ENCODE measurements at places on chromosomes 16 and 17.

- DNase-seq: no peak
These were observed 95.2 kb upstream of the AXIN2 start for GRCh38 chr17:65656390-65657250.

DNA sequence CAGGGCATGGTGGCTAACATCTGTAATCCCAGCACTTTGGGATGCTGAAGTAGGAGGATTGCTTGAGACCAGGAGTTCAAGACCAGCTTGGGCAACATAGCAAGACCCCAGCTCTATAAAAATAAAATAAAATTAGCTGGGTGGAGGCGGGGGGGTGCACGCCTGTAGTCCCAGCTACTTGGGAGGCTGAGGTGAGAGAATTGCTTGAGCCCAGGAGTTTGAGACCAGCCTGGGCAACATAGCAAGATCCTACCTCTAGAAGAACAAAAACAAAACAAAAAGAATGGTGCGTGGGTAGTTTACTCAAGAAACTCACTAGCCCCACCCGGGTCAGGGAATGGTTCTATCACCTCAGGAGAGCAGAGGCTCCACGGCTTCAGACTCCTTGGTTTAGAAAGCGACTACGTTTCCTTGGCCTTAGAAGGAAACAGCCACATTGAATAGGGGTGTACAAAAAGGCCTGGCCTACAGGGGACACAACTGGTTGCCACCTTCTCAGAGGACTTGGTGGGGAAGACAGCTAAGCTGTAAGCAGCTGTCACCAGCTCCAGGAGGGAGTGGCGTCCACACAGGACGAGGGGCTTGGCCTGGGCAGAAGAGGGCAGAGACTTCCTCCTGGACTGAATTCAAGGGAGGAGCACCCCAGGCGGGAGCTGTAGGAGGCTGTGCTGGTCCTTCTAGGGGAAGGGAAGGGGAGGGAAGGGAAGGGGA is 716 bp downstream of the TK1 start:
- no peak for DNase-seq

- no peak for DNase-seq
These were observed 44.5 kb upstream of the TBX2 start for GRCh38 chr17:61354895-61355874.

DNA sequence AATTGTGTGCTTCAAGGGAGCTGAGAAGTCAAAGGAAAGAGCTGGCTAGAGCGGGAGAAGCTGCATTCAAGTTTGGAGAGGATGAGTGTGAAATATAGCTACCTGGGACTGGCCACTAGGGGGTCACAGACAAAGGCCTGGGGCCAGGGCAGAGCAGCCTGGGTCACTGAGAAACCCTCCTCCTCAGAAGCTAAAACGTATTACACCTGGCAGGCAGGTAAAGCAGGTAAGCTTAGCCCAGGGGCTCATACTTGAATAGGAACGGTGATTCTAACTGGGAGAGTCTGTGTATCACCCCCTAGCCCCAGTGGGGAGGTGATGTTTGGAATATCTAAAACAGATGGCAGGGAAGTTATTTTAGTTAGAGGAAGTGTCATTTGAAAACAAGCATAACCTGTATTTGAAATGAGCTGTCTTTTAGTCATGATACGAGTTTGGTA is 6.8 kb downstream of the KRT37 start:
- no peak for DNase-seq

DNA sequence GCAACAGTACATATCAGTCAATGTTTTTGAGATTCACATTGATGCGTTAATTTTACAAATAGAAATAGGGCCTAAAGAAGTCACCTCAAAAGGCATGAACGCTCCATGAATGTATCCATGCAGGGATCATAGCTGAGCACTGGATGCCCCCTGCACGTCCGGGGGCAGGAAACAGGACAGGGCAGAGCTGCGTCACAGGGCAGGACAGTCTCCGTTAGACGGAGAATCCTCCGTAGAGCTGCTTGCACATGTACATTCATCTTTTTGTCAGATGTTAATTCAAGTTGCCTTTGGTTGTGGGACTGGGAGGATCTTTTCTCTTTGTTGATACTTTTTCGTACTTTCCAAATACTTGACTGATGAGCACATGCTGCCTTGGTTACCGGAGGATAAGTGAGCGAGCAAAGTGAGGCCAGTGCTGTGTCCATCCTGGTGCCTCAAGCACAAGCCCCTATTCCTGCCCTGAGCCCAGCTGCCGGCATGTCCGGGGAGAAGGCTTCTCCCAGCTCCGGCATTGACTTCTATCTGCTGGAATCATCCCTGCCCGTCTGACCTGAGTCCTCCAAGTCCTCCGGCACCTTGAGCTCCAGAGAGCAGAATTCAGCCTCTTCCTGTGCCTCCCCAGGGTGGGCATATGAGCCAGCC is 15.0 kb downstream of the GAA start:
- peak; percentile 37 for DNase-seq

DNA sequence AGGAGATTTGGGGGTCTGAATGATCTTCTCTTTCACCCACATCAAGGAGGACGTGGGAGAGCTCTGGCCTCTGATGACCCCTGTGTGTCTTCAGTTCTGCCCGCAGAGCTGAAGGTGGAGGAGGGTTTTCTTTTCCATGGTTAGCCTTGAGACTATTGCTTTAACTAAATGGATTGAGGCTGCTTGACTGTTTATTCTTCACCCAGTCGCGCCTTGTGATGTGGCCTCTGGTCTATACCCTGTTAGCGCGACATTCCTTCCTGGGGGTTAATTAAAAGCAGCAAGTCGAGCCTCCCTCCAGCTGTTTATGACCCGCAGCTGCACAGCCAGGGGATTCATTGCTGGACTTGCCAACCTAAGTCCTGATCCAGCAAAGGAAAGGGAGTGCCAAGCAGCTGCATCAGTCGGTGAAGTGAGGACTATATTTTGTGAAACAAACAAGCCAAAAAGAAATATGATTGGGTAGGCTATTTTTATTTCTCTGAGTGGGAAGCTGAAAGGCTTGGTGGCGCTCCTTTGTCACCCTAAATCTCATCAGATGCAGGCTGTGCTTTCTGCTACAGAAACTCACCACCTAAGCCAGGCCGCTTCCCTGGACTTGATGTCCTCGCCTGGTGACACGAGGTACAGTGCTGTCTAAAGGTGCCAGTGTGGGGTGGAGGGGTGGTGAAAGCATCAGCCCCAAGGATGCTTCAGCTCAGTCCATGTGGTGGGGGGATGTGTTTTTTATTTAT is 11.0 kb upstream of the SEC14L1 start:
- DNase-seq: no peak

- DNase-seq: no peak
These were observed 12.9 kb downstream of the P2RX5 start for GRCh38 chr17:3683054-3683511.

DNA sequence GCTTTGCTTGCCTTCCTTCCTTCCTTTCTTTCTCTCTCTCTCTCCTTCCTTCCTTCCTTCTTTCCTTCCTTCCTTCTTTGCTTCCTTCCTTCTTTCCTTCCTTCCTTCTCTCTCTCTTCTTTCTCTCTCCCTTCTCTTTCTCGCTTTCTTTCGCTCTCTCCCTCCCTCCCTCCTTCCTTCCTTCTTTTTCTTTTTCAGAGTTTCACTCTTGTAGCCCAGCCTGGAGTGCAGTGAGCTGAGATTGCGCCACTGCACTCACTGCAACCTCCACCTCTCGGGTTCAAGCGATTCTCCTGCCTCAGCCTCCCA is 17.9 kb downstream of the FOXJ1 start:
- no peak for DNase-seq

DNA sequence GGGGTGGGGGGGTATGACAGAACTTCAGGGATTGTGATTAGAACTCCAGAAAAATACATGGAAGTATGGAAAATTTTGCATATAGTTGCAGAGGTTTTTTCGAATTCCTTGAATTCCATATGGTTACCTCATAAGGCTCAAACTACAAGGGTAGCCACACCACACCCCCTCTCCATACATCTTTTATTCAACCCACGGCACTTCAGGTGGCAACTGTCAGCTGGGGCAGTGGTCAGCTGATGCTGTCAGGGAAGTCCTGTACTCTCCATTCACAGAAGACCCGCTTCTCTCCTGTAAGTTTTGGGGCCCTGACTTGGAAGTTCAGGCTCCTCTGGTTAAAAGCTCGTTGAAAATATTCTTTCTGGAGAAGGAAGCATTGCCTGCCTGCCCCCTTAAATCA is 57.5 kb upstream of the CLEC19A start:
- no peak for DNase-seq

DNA sequence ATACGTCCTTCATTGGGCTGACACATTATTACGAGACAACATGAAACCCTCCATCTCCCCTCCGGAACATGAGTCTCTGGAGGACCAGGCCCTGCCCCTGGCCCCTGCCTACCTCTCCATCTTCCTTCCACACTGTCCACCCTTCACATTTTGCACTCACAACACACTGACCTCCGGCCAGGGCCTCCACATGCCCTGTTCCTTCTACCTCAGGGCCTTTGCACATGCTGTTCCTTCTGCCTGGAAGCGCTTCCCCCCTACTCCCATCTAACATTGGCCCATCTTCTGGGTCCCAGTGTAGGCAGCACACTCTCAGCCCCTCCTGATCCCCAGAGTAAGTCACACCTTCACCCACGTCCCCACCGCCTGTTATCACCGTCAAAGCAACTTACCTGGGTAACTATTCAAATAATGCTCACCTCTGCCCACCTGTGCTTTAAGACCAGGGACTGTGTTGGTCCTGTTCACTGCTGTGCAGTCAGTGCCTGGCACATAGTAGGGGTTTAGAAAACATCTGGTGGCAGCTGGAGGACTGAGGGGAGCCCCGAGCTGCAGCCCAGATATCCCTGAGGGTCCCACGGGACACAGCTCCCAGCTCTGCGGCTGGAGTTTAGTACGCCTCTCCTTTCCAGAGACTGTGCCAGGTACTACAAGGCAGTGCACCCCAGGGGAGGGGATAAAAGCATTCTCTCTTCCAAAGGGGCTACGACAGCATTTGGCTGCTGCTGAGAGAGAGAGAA is 27.2 kb downstream of the RPH3AL start:
- no peak for DNase-seq

DNA sequence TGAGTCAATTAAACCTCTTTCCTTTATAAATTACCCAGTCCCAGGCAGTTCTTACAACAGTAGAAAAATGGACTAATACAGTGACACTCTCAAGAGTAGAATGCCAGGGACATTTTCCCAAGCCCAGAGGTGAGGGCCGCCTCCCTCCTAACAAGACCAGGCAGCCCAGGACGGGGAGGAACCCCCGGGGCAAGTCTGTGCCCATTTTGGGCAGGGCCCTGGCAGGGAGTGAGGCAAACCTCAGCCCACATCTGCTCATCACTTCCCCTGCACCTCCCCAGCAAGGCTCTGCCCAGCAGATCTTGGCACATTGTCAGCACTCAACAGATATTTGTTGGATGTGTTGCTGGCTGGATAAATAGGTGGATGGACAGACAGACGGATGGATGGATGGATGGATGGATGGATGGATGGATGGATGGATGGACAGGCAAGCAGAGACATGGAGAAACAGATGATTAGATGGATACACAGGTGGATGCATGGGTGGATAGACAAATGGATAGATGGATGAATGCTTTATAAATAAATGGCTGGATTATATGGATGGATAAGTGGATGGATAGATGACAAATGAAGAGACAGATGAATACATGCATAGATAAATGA is 271.3 kb downstream of the PARN start:
- no peak for DNase-seq

DNA sequence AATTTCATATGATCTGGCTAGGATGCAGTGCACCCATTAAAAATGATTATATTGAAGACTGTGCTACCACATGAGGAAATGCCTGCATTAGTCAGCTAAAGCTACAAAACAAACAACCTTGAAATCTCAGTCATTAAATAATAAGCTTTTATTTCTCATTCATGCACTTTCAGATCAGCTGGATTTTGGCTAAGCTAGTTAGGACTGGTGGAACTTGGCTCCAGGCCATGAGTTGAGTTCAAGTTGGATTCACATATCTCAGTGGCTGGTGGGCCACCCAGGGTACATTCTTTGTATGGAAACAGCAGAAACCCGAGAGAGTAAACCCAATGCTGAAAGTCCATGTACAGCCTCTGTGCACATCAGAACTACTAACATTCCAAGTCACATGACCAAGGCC is 6.4 kb upstream of the SLFN12L start:
- no peak for DNase-seq

- no peak for DNase-seq
These were observed 17.4 kb downstream of the NGFR start for GRCh38 chr17:49512296-49513043.

DNA sequence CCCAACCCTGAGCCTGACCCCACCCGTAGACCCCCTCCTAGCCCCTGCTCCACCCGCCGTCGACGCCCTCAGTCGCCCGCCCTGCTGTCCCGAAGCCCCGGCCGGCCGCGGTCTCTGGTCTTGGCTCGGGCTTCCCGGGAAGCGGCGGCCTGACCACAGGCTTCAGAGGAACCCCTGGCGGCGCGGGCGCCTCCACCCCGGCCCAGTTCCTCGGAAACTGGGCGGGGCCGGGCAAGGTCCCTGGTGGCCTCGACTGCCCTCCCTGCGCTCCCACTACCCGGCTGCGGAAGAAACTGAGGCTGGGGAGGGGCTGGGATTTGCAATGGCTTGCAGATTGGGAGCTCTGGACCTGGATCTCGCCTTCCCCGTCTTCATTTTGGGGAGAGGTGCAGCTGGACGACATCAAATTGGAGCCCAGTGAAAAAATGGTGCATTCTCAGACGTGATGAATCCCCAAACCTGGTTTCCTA is 692 bp upstream of the SOCS1 start:
- DNase-seq: peak; percentile 90

DNA sequence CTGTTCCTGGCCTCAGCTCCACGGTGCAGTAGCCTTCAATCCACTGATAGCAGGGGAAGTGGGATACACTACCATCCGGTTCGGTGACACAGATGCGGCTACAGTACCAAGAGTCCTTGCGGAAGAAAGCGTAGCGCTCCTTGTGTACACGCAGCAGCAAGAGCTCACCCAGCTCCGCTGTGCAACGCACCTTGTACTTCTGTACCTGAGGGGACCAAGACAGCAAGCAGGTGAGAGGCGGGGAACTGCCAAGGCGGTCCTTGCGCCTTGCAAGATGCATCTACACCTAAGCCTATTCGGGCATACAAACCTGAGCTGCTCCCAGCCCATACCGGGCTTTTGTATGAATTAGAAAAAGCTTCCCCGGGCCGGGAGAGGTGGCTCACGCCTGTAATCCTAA is 1.5 kb downstream of the ALOXE3 start:
- no peak for DNase-seq

DNA sequence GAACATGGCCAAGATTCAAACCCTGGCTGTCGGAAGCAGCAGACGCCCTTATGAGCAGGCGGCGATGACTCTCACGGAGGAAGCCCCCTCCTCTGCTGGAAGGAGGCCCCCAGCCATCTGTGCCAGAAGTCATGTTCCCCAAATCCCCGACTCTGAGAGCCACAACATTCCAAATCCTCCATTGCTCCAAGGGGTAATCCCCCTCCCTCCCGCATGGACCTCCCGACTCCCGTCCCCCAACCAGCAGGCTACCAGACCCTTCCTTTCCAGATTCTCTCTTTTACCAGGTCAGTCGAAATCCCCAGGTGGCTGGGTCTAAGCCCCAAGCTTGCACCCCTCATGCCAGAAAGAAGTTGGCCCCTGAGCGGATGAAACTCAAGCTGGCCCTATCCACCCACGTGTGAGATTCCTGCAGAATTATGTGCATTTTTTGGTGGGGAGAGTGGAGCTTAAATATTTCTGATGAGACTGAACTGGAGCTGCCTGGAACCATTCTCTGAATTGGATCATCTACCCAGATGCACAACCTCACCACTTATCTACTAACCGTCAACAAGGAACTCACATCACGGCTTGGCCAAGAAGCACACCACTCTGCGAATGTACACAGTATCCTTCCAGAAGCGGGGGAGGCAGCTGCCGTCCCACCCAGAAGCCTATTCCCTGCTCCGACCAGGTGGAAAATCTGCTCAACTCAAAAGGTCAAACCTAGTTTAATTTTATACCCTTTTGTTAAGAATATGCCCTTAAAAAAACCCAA is 283.5 kb downstream of the C16orf95 start:
- no peak for DNase-seq

Data from suprapubic skin (tissue), 4 donors.